ENCODE measurements at places on chromosomes 4 and X.

GRCh38 chrX:41759817-41760216 is 35.8 kb downstream of the GPR82 start:
- peak; percentile 40 for DNase-seq

- peak; percentile 90 for DNase-seq
These were observed 11.3 kb upstream of the SLC2A9 start for GRCh38 chr4:10032625-10033024.

DNA sequence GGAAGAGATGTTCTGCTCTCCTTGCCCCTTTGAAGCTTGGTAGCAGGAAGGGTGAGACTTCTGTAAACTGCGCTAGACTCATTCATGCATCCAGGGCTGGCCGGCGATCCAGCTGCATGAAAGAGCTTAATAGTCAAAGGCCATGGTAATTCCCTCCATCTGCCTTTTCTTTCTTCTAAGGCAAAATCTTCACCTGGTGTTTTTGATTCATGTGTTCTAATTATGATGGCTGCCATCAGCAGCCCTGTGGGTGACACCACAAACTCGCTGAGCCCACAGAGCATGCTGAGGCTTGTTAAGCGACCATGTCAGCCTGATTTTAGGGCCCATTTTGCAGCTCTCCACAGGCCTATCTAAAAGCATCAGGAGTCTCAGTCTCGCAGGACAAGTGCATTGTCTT is 450.1 kb upstream of the TENM3 start:
- DNase-seq: no peak

GRCh38 chr4:118883861-118884260 is 4.8 kb upstream of the SYNPO2 start:
- peak; percentile 17 for DNase-seq

All from GM23248 (cell line).